ENCODE measurements at places on chromosomes 5 and 9.

- DNase-seq: no peak
Observed at GRCh38 chr9:128190013-128190412, 1.4 kb downstream of the CIZ1 start.

- no peak for DNase-seq
Observed at GRCh38 chr5:2591777-2592453, 159.6 kb downstream of the IRX2 start.

DNA sequence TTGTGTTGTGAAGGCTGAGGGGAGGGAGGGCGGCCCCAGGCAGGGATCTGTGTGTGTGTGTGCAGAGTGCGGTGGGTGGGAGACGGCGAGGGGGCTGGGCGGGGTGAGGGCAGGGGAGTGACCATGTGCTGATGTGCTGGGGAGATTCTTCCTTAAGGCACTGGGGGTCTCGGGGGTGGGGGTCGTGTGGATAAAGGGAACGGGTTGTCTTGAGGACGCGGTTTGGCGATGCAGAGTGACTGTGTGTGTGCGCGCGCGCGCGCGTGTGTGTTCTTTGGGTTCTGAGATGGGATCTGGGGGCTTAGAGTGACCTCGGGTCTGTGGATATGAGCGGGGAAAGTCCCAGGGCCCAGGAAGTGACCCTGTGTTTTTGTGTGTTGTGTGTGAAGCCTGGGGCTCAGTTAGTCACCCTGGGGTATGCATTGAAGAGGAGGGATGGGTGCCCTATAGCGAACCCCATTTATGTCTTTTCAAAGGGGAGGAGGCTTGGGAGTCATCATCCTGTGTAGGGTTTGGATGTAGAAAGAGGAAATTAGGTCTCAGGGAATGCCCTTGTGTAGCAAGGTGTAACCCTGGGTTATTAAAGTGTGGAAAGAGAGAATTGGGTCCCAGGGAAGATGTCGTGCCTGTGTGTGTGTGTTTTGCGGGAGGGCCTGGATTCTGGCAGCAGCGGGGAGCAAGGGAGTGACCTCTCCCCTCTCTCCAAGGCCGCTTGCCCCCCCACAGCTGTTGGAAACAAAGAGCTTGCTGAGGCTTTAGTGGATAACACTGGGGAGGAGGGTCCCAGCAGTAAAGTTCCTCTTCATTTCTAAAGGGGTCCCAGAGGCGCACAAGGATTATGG lies 1.4 kb downstream of the TMEFF1 start:
- no peak for DNase-seq

GRCh38 chr9:2339416-2339815 lies 282.2 kb upstream of the VLDLR start:
- no peak for DNase-seq

- no peak for DNase-seq
Observed at GRCh38 chr5:55817030-55817429, 34.1 kb upstream of the IL31RA start.

DNA sequence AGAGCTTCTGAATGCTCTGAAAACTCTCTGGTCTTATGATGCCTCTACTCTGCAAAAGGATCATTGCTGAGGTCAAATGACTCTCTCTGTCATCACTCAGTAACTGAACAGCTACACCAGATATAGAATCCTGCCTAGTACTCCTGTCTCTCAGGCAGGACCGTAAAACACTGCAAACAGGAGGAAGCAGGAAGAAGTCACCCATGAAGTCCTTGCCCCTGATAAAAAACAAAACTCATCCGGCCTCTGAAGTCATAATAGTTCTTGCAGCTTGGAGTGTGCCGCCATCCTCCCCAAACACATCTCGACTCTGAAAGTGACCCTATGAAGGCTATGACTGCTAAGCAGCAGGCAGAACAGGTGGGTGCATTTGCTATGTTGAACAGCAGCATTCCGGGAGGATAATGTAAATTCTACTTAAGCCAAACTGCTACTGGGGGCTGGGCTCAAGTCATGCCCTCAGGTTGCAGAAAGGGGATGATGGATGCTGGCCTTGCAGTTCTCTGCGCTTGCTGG lies 81.9 kb upstream of the FAM169A start:
- DNase-seq: no peak

Data from muscle of back (tissue), 13 donors.